ENCODE measurements at places on chromosomes 7 and 10.

- DNase-seq = no peak
These were observed 8.6 kb downstream of the BTBD16 start for GRCh38 chr10:122279725-122280141.

DNA sequence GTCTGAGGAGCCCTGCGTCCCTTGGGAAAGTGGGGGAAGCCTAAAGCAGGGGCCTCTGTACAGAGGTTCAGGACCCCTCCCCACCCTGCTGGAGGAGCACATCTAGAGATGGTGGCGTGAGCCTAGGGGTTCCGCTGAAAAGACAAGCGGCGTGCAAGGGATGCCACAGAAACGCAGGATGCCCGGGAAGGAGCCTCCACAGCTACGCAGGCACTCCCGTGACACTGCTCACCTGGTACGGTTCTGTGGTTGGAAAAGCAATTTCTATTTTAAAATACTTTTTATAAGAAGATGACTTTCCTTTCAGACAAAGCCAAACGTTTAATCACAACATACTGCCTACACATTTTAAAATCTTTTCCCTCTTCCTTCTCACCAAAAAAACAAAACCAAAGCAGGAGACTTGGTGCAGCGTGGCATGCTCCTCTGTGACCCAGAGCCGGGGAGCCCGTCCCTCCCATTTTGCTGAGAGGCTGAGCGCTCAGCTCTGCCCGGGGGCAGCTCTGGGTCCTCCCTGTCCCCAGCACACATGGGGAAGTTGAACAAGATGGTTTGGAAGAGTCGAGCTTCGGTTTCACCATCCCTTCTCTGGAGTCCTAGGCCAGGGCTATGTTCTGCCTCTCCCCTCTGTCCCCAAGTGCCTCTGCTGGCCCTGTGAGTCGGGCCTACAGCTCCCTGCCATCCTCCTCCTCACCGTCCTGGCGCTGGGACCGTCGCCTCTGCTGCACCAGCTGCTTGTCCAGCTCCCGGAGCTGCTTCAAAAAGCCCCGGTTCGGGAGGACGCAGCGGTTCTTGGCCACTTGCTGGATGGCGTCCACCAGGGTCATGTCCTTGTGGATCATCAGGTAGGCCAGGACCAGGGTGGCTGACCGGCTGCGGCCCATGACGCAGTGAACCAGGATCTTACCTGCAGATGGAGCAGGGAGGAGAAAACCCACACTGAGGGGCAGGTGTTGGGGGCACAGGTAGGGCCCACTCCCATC is 74.0 kb upstream of the SAMD8 start:
- no peak for DNase-seq

GRCh38 chr7:149070372-149071125 is 20.0 kb downstream of the ZNF786 start:
- DNase-seq = no peak

GRCh38 chr10:122864901-122865300 is 14.5 kb downstream of the FAM24B start:
- DNase-seq = no peak

GRCh38 chr10:12406764-12407400 is 57.5 kb downstream of the CAMK1D start:
- DNase-seq = no peak

GRCh38 chr10:27660268-27660667 is 85.4 kb downstream of the MKX start:
- DNase-seq = no peak

DNA sequence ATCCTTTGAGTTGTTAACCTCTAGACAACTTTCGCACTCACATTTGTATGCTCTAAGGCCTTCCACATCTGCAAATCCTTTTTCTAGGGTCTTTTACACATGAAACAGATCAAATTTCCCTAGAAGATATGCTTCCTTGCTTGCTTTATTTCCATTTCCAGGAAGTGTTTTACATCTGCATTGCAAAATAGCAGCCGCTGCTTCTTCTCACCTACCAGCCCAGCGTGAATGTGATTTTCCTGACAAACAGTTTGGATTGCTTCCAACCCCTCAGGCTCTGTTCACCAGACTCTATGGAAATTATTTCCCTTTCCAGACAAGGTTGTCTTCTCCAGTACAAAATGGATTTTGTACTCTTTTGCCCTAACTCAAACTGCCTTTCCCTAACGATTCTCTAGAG is 50.9 kb upstream of the PAPSS2 start:
- DNase-seq = no peak

All from activated naive CD8-positive, alpha-beta T cell treated with anti-CD3 and anti-CD28 coated beads for 36 hours (primary cell).